ENCODE measurements at places on chromosomes 16 and 17.
A peak's percentile ranks its signal among the peaks of the same experiment; 100 is the strongest.

- DNase-seq = peak; percentile 87
Measured at GRCh38 chr16:65070831-65071432, 50.9 kb downstream of the CDH11 start.

DNA sequence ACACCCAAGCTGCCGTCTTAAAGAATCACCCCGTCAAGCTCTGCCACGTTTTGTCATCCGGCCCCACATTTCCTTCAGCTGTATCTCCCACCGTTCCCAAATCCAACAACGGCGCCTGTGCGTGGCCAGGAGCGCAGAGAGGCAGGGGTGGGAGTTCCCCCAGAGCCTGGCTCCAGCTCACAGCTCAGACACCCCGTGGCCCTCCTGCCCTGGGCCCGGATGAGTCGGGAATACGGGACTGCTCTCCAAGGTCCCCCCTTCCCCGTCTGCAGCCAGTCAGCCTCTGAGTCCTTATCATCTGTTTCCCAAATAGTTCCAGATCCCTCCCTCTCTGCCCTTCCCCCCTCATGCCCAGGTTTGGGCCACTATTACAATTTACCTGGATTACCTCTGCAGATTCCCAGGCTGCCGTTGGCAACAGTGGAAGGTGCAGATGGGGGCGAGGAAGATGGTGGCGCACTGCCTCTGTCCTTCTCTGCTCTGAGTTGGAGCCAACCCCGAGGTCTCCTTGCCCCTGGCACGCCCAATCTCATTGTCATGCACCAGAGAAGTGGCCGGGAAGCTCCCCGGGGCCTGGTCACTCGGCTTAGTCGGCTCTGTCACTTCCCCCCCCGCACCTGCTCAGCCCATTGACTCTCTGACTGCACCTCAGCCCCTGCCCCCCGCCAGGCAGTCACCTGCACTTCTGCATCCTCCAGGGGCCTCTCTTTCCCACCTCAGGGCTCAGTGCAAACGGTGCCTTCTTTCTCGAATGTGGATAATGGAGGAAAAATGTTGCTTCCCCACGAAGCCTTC lies 18.3 kb upstream of the RPTOR start:
- DNase-seq = no peak

DNA sequence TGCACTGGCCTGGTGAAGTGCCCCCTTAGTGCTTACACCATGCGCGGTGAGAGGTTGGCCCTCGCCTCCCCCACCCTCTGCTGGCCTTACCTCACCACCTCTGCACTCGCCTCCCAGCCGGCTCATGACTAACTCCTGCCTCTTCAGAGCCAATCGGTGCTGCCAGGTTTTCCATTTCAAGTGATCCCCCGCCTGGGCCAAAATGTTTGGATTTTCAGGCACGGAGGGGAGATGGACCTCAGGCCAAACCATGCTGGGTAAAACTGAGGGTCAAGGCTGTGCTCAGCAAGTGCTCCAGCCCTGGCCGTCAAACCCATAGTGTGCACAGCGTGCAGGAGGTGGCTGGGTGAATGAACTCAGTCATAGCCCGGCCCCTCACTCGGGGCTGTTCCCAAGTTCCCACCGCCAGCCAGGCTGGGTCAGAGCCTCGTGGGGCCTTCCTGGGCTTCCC lies 175.4 kb downstream of the SEC14L1 start:
- no peak for DNase-seq

- no peak for DNase-seq
Measured at GRCh38 chr17:3558603-3559269, 1.1 kb upstream of the TRPV3 start.

GRCh38 chr17:77479372-77480198 lies 338.8 kb downstream of the SEC14L1 start:
- peak; percentile 82 for DNase-seq

DNA sequence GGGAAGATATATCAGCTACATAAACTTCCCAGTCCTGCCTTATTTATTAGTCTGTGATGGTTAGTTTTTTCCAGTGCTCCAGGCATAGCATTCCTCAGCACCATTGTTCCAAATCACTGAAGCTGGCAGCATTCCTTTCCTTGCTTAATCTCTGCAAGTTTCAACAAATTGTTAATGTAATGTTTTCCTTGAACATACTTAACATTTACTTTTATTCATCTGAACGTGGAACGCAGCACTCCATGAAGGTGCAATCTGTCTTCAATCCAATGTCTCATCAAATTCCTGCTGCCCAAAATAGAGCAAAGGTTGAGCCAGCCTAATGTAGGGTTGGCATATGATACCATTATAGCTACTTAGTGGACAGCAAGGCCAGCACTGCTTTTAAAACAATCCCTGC lies 441.1 kb upstream of the RBFOX1 start:
- no peak for DNase-seq

DNA sequence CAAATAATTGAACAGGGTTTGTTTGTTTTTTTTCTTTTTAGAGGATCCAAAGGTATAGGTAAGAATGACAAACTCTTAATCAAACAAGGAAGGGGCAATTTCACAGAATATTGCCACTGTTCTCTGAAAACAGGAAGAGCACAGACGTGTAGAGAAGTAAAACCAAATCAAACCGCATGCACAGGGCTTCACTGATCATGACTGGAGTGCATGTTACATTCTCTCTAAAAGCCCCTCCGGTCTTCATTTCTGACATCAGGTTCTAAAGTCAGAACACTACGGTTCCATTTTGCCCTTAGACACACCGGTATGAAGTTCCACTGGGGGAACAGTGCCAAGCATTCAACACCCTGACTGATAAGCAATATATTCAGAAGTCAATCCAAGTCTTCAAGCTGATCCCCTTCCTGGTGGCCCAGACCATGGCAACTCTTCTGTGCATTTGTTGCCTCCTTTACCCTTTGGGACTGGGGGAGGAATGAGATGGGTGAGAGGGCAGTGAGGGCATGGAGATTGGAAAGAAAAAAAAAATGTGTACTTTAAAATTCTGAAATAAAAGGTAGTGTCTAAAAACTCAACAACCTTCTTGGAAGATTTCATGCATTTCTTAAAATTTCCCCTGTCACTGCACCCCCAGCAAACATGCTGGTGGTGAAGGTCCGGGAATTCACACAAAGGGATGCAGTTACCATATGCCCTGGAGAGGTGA lies 1.4 kb downstream of the MMD start:
- DNase-seq = no peak

- DNase-seq = no peak
Measured at GRCh38 chr17:51601622-51602261, 341.4 kb downstream of the UTP18 start.

- DNase-seq = no peak
Measured at GRCh38 chr17:70661342-70662222, 492.2 kb downstream of the KCNJ2 start.

DNA sequence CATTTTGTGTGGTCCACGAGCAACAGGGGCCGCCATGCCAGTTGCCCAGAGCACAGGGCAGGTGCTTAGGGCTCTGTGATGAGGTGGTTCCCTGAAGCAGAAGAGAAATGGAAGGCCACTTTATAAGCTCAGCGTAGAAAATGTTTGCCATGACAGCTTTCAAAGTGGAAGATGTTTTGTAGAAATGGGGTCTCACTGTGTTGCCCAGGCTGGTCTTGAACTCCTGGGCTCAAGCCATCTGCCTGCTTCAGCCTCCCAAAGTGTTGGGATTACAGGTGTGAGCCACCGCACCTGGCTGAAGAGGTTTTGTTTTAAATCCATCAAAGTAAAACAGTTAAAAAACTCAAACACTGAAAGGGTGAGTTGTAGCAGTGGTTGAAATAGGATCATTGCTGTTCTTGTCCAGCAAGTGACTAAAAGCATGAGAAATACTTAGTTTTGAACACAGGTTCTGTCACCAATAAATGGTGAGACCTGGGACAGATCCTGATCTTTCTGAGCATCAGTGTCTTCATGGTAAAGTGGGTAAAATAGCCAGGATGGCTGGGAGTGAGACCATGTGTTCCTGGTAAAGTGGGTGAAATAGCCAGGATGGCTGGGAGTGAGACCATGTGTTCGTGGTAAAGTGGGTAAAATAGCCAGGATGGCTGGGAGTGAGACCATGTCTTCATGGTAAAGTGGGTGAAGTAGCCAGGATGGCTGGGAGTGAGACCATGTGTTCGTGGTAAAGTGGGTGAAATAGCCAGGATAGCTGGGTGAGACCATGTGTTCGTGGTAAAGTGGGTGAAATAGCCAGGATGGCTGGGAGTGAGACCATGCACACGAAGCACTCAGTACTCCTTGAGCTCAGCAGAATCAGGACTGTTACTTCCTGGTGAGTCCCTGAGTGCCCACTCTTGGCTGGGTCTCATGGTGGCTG lies 46.0 kb downstream of the BANP start:
- no peak for DNase-seq

Data from SJSA1 (cell line).